Central memory CD4-positive, alpha-beta T cell (primary cell): ENCODE measurements at places on chromosomes 16 and 17.
A peak's percentile ranks its signal among the peaks of the same experiment; 100 is the strongest.

DNA sequence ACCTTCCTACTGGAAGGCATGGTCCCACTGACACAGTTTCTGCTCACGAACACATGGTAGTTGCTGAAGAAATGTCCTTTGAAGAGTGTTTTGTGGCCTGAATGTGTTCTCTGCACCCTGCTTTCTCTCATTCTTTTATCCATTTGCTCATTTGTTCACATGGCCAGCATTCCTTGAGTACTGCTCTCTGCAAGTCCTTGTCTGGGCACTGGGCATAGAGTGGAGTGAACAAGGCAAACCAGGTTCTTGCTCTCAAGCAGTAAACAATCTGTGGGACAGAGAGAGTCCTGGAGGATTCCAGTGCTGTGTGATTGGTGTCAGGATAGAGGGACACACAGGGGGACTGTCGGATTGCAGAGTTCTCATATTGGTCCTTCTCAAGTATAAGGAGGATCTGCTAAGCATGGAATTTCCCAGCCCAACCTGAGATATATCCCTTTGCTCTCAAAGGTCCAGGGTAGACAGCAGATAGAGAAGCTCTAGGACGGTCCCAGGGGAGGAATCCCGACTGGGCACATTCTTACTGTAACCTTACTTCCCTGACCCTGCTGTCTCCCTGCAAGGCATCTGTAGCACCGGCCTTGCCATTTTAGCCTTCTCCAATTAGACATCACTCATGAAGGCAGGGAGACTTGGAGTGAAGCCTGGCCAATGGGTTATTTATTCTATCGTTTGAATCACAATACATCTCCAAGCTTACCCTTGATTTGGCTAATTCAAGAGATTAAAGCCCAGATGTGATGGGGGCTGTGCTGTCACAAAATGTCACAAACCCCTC lies 32.3 kb downstream of the ARL4D start:
- no peak for DNase-seq

- no peak for DNase-seq
Measured at GRCh38 chr17:12730931-12731521, 58.3 kb upstream of the ARHGAP44 start.

GRCh38 chr17:2186937-2187336 lies 116.6 kb downstream of the SMG6 start:
- no peak for DNase-seq

- no peak for DNase-seq
Measured at GRCh38 chr17:83079766-83080578, 563 bp downstream of the METRNL start.

- no peak for DNase-seq
Measured at GRCh38 chr17:63294776-63295175, 151.3 kb downstream of the CYB561 start.

DNA sequence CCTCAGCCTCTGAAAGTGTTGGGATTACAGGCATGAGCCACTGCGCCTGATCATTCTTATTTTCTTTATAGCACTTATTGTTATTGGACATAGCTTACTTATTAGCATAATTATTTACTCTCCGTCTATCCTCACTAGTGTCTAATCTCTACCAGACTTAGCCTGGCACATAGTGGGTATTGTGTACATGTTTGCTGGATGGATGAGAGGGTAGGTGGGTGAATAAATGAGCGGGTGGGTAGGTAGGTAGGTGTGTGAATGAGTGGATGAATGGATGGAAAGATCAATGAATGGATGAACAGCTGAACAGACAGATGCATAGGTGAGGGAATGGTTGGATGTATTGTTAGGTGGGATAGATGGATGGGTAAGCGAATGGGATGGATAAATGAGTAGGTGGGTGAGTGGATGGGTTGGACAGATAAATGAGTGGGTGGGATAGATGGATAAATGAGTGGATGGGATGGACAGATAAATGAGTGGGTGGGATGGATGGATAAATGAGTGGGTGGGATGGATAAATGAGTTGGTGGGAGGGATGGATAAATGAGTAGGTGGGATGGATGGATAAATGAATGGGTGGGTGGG lies 51.9 kb downstream of the ABCC6 start:
- DNase-seq, result no peak

GRCh38 chr17:44977814-44978550 lies 9.9 kb upstream of the C1QL1 start:
- DNase-seq, result no peak

DNA sequence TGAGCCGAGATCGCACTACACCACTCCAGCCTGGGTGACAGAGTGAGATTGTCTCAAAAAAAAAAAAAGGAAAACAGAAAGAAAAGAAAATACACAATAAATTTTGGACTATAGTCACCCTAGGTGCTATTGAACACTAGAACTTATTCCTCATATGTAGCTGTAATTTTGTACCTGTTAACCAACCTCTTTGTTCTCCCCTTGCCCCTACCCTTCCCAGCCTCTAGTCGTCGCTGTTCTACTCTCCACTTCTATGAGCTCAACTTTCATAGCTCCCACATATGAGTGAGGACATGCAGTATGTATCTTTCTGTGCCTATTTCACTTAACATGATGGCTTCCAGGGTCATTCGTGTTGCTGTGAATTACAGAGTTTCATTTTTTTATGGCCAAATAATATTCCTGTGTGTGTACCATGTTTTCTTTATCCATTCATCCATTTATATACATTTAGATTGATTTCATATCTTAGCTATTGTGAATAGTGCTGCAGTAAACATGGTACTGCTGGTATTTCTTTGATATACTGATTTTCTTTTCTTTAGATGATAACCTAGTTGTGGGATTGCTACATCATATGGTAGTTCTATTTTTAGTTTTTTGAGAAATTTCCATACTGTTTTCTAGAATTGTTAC lies 28.3 kb downstream of the VPS35L start:
- DNase-seq, result peak; percentile 14

DNA sequence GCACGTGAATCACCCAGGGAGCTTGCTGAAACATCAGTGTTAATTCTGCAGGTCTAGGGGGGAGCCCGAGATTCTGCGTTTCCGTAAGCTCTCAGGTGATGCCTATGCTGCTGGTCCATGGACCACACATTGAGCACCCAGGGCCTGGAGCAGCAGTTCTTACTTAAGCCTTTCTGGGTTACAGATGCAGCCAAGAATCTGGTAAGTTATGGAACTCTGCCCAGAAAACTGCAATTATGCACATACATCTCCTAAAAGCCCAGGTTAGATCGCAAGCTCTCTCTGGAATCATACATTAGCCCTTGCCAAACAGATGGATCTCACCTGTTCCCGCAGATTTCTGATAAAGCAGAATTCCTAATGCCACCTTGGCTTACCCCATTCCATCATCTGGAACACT lies 265.9 kb upstream of the SALL1 start:
- no peak for DNase-seq

DNA sequence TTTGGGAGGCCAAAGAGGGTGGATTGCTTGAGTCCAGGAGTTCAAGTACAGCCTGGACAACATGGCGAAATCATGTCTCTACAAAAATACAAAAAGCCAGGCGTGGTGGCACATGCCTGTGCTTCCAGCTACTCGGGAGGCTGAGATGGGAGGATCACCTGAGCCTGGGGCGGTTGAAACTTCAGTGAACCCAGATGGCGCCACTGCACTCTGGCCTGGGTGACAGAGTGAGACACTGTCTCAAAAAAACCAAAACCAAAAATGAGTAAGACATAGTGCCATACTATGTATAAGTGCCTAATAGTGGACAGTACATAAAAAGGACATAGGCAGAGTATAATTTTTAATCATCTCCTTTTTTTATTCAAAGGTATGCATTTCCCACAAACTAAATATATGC lies 4.0 kb downstream of the CTC1 start:
- peak; percentile 12 for DNase-seq

- no peak for DNase-seq
Measured at GRCh38 chr17:8002721-8003593, 542 bp downstream of the GUCY2D start.

DNA sequence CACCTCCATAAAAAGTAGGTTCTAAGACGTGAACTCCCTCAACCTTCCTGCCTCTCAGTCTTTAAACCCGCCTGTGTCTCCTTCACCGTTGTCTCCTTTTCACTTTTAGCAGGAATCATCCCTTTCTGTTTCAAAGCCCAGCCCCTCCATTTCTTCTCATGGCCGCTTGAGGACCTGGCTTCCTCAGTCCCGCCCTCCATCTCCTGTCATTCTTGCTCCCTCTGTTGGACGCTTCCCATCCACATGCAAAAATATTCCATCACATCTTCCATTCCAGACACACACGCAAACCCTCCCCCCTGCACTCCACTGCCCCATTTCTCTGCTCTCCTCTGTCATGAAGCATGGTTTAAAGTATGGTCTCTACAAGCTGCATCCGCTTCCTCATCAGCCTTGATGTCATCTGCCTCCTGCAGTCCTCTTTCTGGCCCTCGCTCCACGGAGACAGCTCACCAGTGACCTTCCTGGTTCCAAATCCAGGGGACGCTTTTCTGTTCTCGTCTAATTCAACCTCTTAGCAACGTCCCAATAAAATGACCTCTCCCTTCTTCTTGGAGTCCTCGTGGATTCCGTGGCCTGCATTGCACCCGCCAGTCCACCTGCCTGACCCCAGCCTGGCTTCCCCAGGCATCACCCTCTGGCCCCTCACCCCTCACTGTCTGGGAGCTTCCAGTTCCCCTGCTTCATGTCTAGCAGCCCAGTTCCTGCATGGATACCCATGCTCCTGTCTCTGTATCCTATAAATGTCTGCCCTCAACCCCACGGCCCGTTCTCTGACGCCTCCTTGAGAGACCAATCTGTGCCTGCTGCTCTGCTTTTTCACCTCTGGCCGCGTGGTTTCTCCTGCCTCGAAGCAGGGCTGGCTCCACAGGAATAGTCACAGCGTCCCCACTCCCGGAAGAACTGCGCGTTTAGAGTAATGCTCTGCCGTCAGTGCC lies 26.2 kb downstream of the ANKRD40 start:
- DNase-seq, result no peak

DNA sequence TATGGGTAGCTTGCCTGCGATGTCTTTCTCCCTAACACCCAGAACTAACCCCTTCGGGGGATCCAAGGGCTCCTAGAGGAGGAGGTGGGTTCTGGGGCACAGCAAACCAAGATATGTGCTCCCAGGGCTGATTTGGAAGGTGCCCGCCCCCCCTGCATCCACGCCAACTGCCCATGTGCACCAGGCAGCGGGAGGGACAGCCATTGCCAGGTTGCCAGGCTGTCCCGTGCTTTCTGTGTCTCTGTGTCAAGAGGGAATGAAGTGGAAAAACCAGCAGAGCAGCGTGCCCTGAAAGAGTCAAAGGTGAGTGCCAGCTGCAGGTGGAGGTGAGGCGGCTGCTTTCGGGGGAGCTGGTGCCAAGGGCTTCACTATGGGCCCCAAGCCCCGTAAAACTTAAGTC lies 6.4 kb downstream of the TEKT5 start:
- no peak for DNase-seq

GRCh38 chr16:69078073-69078472 lies 27.4 kb upstream of the HAS3 start:
- no peak for DNase-seq

DNA sequence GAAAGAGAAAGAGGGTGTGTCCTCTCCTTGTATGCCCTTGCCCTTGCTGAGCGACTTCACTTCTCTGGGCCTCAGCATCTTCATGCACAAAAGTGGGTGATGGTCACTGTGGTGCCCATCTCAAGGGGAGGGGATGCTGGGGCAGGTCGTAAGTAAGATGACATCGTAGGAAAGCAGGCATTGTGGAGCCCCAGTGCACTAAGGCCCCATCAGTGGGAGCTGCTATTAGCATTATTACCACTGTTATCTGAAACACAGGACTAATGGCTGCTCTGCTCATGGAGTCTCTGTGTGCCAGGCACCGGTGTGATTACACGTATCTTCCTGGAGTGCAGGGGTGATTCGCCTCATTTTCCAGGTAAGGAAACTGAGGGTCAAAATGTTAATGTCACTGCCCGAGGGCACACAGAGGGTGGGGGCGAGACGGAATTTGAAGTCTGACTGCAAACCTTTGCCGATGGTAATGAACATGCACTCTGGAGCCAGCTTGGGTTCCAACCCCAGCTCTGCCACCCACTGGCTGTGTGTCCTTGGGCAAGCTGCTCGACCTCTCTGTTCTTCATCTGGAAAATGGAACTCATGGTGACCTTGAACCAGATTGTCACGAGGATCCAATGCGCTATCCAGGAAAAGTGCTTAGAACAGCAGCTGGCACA lies 63.2 kb upstream of the GSE1 start:
- no peak for DNase-seq

- no peak for DNase-seq
Measured at GRCh38 chr17:76546556-76547182, 6.8 kb downstream of the PRCD start.

- no peak for DNase-seq
Measured at GRCh38 chr17:80068301-80069222, 32.1 kb downstream of the CCDC40 start.

GRCh38 chr16:55384288-55385247 lies 60.6 kb downstream of the IRX6 start:
- no peak for DNase-seq

DNA sequence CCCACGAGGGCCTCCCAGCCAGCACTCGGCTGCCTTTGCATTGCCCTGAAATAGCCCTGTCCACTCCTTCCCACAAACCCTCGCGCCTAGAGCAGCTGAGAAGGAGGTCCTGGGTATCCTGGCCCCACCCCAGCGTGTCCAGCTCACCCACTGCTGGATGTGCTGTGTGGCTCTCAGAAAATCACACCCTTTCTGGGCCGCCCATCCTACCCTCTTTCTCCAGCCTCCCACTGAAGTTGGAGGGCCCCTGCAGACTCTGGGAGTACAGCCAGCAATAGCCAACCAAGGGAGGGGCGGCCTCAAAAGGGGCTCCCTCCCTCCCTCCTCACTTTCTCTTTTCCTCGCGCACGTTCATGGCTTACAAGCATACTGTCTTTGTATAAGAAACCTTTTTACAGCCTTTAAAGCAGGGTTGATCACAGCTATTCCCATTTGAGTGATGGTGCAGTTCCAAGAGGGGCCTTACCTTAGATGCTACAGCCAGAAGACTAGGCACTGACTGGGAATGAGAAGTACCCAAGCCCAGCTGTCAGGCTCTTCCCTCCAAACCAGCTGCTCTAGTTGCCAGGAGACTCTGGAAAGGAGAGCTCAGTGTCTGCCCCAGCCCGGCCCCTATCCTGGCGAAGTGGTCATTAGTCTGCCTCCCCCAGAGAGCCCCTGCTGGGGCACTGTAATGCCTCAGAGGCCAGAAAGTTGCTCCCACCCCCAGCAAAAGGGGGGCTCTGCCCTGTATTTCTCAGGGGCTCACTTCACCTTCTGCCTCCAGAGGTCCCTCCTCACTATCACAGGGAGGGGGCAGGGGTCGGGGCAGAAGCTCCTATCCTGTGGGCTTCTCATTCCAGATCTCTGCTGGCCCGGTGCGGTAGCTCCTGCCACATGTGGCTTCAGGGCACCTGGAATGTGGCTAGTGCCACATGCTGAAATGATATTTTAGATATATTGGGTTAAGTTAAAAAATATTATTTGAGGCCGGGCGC lies 38.1 kb downstream of the DCAKD start:
- no peak for DNase-seq

- no peak for DNase-seq
Measured at GRCh38 chr16:59635674-59636073, 901.6 kb upstream of the GOT2 start.
